Mucosa of gallbladder (tissue), 1 donor: ENCODE measurements at places on chromosomes 3 and 15.
A peak's percentile ranks its signal among the peaks of the same experiment; 100 is the strongest.

DNA sequence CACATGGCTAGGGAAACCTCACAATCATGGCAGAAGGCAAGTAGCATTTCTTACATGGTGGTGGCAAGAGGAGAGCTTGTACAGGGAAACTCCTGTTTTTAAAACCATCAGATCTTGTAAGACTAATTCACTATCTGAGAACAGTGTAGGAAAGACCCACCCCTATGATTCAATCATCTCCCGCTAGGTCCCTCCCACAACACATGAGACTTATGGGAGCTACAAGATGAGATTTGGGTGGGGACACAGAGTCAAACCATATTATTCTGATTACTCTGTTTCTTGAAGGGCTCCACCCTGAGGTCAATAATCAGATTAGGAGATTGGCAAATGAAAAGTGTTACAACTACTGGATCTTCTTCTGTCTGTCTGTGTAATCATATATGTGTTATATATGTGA is 21.5 kb upstream of the TMEM45A start:
- DNase-seq: no peak

DNA sequence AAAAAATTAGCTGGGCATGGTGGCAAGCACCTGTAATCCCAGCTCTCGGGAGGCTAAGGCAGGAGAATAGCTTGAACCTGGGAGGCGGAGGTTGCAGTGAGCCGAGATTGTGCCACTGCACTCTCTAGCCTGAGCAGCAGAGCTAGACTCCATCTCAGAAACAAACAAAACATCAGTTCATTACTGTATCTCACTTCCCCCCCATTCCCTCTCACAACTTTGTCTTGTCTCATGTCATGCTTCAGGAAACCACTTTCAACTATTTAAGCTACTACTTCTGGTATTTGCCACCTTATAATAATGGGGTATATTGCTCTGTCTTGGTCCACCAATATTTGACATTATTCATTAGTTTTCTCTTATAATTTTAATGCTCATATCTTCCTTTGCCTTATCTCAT is 26.2 kb downstream of the PIK3CA start:
- DNase-seq: no peak

- no peak for DNase-seq
Measured at GRCh38 chr3:170485696-170486095, 67.0 kb downstream of the CLDN11 start.

GRCh38 chr3:79670178-79670577 is 97.6 kb downstream of the ROBO1 start:
- no peak for DNase-seq

- no peak for DNase-seq
Measured at GRCh38 chr3:139636511-139636910, 41.3 kb downstream of the NMNAT3 start.

DNA sequence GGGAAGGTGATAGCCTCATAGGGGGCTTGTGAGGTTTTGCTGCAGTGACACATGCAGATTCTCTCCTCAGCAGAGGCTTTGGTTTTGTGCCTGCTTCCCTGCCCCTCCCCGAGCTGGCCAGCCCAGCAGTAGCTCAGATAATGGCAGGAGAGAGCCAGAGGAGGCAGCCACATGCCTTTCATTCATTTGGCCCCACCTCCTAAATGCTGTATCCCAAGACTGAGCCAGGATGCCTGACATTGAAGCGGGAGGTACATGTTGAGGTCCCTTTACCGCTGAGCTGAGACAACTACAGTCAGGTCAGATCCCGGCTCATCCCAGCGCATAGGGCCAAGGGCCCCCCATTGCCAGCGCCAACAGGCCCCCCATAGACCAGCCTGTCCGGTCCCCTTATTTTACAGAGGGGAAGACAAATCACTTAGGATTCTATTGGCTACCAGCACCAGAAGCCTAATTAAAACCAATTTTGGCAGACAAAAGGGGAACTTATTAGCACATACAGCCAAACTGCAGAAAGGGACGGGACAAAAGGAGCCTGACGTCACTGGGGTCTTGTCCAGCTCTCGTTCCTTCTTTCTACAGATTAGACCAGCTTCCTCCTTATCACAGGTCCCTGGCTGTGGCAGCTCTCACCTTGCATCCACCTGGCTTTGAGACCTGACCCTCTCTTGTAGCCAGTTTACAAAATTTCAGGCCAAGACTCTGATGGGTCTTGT is 12.1 kb upstream of the POLG start:
- no peak for DNase-seq

GRCh38 chr3:58332575-58333188 is at the start of gene PXK:
Gene PXK, plus strand, starts transcription at chr3:58332892. Its CDS starts 97 bp downstream, at chr3:58332989.
- peak; percentile 82 for DNase-seq

- no peak for DNase-seq
Measured at GRCh38 chr15:58308742-58309355, 122.9 kb upstream of the LIPC start.

- no peak for DNase-seq
Measured at GRCh38 chr3:94301366-94301765, 238.5 kb downstream of the NSUN3 start.

DNA sequence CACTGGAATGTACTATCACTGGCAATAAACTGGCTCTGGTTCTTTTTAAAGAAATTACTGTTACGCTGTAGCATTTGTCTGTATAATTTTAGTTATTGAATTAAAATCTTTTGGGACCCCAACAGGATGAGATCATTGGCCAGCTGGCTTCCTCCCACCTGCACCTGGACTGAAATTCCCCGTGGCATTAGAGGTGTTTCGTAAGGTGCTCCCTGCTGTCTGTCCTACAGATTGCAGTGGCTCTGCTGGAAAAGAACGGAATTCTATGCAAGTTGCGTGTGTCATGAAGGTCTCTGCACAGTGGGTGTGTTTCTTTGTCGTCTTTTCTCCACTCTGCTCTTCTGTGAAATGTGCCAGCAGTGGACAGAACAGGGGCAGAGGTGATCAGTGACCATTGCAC is 383.4 kb downstream of the PTPRG start:
- no peak for DNase-seq

DNA sequence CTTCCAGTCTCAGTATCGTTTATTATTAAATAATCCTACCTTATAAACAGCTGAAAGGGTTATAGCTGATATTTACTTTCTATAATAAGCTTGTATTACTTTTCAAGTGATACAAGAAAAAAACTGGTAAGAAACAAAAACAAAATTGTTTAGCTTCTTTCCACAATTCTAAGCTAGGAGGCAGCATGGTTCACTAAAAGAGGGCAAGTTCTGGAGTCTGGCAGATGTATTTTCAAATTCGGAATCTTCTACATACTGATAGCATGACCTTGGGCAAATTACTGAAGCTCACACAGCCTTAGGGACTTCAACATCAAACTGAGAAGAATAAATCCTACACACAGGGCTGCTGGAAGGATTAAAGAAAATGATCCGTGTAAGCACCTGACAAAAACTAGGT is 15.4 kb downstream of the C15orf62 start:
- no peak for DNase-seq

GRCh38 chr3:127218454-127218922 is 25.6 kb downstream of the PRR23E start:
- DNase-seq: no peak

DNA sequence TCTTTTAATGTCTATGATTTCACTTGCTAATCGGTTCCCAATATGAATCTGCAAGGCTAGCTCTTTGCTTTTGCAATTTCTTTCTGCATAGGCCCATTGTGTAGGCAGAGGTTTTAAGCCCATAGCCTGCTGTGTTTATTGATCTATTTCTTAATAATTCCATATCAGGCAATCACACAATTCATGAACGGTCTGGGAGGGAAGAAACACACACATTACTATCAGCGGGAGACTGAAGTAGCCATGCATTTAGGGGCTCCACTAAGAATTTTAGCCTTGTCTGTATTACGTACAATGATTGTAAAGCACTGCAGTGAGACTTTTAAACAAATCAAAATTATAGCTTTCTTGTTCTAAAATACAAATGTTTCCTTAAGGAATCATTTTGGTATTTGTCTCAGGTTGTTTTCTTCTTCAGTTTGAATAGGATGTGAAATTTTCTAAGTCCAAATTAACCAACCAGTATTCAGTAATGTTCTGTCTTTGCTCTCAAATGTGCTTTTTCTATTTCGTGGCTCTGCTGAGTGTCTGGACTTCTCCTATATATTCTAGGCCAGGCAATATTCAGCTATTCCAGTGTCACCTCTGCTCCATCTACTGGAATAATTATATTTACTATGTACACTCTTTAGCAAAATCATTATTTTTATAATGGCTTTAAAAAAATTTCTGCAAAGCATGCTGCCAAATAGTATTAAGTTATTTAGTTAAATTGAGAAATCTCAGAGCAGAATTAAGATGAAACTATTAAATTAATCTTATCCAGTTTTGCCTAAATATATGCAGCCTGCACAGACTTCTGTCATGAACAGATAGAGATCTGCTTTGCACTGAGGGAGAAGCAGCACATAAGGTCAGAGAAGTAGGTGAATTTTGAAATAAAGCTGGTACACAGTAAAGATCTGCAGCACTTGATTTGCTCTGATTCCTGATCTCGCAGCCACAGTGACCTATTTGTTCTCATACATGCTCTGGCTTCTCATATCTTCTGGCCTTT is 103.0 kb upstream of the NAALADL2 start:
- no peak for DNase-seq

- no peak for DNase-seq
Measured at GRCh38 chr15:73924171-73924921, 1.9 kb upstream of the LOXL1 start.

DNA sequence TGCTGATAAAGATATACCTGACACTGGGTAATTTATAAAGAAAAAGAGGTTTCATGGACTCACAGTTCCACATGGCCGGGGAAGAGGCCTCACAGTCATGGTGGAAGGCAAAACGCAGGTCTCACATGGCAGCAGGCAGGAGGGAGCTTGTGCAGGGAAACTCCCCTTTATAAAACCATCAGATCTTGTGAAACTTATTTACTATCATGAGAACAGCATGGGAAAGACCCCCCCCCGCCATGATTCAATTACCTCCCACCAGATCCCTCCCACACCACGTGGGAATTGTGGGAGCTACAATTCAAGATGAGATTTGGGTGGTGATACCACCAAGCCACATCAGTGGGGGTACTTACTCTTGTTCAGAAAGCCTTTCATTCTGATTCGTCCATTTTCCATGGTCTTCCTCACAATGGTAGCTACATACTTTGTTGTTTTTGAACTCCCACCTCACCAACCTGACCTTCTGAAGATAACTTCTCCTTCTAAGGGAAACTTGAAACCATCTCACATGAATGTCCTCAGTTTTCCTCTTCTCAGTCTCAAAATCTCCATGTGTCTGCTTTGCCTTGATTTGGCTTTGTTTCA is 275.6 kb upstream of the PROK2 start:
- DNase-seq: no peak

DNA sequence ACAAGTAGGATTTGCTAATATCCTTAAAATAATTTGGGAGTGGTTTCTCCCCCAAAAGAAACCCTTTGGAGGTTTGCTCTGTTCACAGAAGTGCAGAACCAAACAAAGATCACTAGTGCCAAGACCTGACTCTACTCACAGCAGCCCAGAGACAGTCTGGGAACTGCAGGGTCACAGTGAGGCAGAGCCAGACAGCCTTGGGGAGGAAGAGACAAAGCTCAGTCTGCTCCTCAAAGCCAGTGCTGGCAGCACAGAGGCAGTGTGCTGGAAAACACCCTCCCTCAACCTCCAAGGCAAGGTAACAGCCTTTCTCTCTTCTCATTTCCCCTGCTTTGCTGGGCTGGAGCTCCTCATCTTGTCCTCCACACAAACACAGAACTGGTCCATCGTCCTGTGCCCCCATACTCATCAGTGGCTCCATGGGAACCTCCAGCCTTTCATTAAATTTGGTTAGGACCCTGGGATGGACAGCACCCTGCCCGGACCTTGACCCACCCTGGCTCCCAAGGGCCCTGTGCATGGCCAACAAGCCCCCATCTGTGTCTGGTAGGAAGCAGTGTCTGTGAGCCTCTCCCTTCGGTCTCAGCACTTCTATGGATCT is 12.6 kb downstream of the RAB6B start:
- DNase-seq: peak; percentile 7

- DNase-seq: no peak
Measured at GRCh38 chr3:133895208-133896001, at the start of gene RAB6B. Gene RAB6B, minus strand, starts transcription at chr3:133895882. Its CDS starts 416 bp downstream, at chr3:133895466.

DNA sequence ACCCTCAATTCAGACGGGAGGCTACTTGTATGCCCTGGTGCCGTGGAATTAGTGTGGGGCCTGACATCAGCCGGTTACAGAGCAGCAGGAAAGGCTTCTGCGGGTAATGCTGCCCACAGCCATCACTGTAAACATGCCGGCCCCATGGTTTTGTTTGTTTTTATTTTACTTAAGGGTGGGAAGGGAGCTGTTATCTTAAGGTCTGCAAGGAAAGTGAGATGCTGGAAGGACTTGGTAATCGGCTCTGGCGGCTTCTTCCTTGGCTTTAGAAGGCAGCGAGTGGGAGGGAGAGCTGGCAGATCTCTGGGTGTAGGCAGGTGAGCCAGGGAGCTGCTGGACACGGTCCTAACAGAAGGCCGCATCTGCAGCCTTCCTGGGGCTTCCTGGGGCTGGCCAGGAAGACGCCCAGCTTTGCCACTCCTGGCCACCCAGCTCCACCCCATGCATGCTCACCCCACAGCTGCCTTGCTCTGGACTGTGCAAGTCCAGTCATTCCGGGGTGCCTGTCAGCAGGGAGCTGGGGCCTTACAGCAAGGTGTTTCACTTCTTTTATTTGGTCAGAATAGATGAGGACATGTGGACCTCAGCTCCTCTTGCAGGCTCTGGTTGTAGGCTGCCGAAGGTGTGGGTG is 54.1 kb upstream of the FURIN start:
- no peak for DNase-seq

DNA sequence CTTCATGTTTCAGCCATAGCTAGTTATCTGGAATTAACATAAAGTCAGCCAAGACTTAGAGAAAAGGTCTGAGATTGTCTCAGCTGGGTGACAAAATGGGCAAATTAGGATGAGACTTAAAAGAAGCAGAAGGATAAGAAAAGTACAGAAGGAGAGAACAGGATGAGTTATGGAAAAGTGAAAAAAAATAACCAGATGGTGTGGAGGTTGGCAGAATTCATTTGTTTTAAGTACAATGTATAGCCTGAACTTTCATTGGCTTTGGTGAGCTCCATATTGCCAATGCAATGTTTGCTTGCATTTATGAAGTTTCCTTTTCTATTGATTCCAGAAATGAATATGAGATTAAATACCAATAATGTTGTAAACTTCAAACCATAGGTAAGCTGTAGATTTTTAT is 447.2 kb upstream of the DPH6 start:
- DNase-seq: no peak

- no peak for DNase-seq
Measured at GRCh38 chr3:38173834-38174418, 8.6 kb downstream of the OXSR1 start.

DNA sequence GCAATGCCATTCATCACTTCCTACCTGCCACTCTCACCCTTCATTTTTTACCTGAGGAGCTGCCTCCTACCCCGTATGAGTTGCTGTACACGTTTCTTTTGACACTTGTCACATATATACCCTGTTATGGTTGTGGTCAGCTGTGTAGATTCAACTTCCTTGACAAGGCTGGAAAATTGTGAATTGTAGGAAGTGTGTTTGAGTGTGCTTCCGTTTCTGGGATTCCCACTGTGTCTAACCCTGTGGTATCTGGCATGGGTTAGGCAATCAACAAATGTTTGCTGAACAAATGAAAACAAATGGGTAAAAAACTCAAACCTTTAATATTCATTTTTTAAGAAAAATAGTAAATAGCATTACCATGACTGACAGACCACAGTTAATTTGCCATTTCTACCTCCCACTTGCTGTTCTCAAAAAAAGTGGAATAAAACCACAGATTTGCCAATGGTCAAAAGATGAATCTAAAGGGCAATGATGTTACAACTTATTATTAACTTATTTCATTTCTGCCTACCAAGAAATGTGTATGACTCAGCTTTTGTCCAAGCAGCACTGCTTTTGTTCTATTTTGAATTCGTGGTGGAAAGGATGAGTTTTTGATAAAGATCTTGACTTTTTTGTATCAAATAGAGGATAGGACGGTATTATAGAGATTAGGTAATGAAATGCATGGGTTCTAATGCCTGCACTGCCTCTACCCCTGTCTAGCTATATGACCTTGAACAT is 404.6 kb downstream of the LPP start:
- DNase-seq: no peak
